SJSA1 (cell line): ENCODE measurements at places on chromosomes 3 and 15.

DNA sequence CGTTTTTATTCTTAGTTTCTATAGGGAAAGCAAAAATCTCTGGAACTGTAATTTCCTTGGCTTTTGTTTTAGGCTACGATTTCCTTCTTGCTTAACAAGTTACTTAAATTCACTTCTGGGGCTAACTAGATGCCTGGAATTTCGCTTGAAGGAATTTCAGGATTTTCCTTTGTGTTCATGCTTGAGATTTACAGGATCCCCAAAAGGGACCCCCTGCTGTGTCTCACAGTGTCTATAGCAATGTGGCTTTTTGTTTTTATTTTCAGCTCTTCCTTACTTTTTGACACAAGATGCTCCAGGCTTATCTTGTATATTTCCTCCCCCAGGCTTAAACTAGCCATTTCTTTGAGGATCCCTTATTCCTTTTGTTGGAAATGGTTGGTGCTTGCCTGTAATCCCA lies 95.5 kb upstream of the DPPA4 start:
- no peak for DNase-seq

DNA sequence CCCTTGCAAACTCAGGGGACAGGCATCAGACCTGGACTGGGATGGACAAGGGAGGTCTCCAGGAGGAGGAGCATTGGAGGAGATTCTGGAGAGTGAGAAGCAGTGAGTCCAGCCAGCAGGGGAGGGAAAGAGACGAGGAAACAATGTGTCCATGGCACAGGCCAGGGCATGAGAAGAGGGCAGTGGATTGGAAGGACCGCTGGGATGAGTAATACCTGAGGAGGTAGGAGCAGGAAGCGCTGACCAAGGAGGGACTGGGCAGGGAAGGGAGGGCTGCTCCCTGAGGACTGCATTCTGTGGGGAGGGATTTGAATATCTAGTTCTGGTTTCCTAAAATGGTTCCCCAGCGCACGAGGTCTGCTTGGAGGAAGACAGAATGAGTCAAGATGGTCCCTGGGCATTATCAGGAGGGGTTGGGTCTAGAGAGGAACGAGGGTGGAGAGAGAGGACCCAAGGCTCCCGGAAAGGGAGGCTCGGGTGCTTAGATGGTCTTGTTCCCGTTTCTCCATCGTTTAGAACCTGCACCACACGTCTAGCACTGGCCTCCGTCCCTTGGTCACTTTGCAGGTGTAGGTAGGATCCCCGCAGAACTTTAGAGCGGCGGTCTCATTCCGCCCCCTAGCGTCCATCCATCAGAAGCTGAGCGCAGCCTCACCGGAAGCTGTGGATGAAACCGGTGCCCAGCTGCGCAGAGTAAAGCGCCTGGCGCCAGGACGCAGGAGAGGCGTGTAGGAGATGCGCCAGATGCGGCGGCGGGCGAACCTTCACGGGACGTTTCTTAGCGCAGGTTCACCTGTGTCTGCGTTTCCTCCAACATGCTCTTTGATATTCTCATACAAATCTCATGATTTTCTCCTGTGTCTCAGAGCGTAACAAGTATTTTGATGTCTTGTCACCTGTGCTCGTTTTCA lies 190.7 kb upstream of the NDN start:
- DNase-seq = no peak

GRCh38 chr3:123935830-123936229 lies 25.2 kb downstream of the CCDC14 start:
- DNase-seq = no peak

- no peak for DNase-seq
Measured at GRCh38 chr3:44363591-44363990, 25.0 kb downstream of the TCAIM start.

DNA sequence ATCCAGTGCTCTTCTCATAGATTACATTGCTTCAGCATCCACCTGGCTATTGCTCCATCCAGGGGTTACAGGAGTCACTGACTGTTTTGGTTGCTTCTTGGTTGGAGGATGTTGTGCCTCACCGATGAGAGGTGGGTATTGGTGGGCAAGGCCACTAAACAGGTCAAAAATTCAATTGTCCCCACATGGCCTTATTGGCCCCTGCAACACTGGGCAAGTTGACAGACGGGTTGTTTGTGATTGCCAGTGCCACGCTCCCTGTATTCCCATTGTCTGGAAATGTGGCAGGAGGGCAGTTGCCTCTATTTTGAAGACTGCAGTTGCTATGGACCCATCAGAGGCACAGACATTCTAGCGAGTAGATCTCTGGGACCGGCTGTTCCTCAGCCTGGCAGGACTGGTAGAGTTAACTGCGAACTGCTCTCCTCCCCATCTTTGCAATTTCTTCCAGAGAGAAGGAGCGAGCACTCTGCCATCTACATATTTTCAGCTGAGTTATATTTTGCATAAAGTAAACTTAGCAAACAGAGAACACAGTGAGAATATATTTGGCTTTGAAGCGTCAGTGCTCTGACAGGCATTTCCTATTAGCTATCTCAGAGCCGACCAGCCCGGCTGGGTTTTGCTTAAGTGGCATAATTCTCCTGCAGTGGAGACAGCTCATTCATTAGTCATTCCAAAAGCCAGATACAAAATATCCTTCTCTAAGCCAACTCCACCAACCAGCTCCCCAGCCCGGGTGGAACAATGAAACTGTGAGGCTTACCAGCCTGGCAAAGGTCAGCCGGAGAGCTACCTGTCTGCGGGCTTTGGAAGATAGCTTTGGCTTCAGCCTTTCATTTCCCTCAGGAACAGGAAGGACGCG lies 26.0 kb upstream of the MAGEF1 start:
- no peak for DNase-seq

DNA sequence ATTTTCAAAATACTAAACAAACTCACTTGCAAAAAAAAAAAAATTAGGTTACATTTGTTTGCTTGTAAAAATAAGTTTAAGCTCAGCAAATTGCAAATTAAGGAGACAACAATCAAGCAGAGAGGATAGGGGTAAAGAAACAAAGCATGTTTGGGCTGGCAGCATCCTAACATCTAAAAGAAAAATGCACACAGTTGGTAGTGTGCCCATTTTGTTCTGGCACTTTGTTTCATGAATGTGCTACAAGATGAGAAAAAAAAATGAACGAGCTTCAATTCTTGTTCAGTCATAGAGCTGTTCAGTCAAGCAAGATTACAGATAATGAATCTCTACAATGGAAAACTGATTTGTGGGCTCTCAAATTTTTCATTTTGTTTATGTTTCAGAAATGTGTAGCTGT lies 17.7 kb upstream of the ZBBX start:
- no peak for DNase-seq

GRCh38 chr3:73143401-73143800 lies 81.9 kb downstream of the EBLN2 start:
- no peak for DNase-seq

GRCh38 chr3:3648988-3649679 lies 150.1 kb upstream of the LRRN1 start:
- no peak for DNase-seq

- DNase-seq = no peak
Measured at GRCh38 chr15:86620641-86621349, 541.1 kb downstream of the AGBL1 start.

DNA sequence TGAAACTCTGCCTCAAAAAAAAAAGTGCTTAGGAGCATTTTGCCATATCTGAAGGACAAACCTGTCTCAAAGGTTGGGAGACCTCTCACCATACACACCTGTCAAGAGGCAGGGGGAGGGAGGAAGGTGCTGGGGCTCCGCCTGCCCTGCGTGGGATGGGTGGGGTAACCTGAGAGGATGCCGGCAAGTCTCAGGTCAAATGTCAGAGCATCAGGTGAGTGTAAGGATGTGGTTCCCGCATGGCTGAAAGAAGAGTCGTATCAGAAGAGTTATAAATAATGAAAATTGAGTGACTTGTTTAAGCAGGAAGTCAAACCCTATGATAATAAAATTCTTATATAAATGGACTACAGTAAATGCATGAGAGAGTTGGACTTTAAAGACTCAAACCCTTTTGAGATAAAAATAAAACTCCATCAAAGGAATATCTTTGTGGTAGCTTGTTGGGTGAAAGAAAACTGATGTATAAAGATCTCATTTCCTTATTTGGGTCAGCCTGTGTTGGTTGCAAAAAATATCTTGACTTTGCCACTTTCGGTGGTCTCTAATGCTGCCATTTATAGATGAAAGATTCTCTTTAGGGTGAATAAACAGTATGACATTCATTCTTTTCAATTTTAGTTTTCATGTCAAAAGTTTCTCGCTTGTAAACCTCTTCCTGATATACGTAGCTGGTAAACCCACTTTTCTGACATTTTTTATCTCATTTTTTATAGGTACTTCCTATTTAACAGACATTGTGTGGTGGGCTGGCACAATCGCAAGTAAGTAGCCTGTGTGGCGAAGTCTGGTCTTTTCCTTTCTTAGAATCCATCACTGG lies 23.8 kb downstream of the NIPA1 start:
- DNase-seq = no peak

- no peak for DNase-seq
Measured at GRCh38 chr15:64774629-64775493, 528 bp downstream of the RBPMS2 start.

- DNase-seq = peak; percentile 79
Measured at GRCh38 chr3:160479376-160479775, 29.8 kb upstream of the TRIM59 start.

DNA sequence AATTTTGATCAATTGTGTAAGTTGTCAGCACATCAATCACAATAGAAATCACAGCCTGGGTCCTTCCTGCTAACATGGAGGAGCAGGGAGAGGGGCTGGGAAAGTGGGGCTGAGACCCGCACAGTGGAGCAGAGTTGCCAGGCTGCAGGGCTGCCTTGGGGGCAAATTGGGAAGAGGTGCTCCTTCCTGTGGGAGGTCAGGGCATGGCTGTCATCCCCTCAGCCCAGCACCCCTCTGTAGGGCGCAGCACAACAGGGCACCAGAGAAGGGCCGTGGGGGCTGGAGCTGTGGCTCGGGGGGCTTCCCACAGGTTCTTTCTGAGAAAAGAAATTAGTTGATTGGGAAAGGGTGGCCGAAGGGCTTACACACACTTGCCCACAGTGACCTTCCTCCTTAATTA lies 126.3 kb downstream of the NSMCE3 start:
- no peak for DNase-seq

GRCh38 chr15:96703794-96704550 lies 373.5 kb downstream of the NR2F2 start:
- peak; percentile 4 for DNase-seq

DNA sequence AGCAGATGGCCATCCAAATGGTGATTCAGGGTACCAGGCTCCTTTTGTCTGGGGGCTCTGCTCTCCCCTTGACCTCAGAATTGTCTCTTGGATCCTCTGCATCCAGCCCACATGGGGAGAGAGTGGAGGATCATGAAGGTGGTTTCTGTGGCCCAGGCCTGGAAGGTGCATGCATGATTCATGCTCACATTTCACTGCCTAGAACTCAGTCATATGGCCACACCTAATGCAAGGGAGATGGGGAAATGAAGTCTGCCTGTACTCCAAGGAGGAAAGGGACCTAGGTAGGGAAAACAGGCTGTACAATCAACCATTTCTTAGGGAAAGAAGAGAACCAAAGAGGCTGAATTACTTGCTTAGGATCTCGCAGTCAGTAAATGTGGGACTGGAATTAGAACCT lies 15.1 kb downstream of the HRG start:
- no peak for DNase-seq

DNA sequence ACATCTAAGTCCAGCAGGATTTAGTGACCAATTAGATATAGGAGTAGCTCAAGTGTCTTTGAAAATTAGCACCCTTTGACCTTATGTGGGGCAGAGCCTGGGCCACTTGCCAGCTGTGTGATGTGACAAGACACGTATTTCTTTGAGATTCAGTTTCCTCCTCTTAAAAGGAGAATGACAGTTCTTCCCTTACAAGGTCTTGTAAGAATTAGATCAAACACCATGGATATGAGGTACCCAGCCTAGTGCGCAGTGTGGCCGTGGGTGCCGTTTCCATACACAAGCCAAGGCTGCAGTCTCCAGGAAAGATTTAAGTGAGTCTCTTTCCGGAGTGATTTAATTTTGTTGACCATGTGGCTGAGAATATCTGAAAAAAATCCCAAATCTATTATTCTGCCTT lies 46.3 kb downstream of the ARHGAP31 start:
- DNase-seq = no peak

DNA sequence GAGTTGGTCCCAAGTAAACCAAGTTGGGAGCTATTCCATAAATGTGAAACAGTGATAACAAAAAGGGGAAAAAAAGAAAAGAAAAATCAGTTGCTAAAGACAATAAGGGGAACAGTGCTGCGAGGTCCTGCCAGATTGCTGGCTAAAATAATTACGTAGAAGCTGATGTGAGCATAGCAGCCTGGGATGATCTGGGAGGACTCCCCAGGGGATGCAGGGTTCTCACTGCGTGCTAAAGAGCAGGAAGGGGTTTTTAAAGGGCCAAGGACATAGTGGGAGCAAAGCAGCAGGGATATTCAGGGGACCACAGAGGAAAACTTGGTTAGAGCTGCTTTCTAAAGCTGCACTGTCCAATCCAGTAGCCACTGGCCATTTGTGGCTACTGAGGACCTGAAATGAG lies 133.0 kb upstream of the UMPS start:
- no peak for DNase-seq

DNA sequence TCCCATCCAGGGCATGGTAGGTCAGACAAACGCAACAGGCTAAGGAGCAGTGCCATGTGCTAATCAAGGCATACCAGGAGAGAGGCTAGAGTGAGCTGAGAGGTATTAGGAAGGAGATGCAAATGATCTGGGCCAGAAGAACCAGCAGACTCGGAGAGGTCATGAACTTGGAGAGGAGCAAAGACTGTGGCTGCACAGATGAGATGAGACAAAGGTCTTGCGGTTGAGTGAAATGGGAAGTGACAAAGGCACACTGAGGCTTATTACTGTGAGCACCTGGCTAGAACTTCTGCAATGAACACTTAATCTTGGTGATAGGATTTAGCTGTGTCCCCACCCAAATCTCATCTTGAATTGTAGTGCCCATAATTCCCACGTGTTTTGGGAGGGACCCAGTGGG lies 380.2 kb downstream of the ULK4 start:
- no peak for DNase-seq

DNA sequence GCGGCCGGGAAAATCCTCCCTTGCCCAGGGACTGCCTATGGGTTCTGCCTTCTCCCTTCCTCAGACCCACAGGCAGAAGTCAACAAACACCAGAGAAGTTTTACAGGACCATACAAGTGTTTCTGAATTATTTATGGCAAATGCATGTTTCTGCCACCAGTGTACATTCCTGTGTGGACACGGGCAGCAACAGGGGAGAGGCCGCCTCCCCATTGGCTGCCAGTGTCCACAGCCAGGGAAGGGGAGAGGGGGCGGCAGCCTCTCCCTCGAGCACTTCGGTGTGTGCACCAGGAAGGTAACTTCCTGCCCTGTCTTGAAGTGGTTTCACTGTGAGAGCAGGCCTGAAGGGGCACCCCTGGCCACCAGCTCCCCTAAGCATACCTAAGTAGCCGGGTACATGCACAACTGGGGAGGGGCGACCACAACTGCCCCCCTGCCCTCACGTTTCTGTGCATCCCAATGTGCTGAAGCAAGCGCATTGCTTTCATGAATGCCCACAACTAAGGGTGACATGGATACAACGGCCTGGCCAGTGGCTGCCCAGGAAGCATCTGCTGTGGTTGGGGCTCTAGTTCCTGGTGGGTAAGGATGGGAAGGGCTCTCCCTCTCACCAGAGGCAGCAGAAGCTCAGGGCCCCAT lies 14.8 kb upstream of the SHISA5 start:
- DNase-seq = no peak

- DNase-seq = no peak
Measured at GRCh38 chr3:50334339-50335075, 6.1 kb downstream of the RASSF1 start.

GRCh38 chr15:32870240-32871033 lies 152.6 kb downstream of the GREM1 start:
- DNase-seq = peak; percentile 92
